NCI-H460 (cell line): ENCODE measurements at places on chromosomes 11 and 22. TPM values are rescaled to one million over a fixed set of nuclear protein-coding genes. Genes with fewer than 3 reads are reported as not detected.

- no peak for DNase-seq
These were observed 24.7 kb downstream of the TBCEL start for GRCh38 chr11:121048464-121049233.

EXPH5 gene
- total RNA-seq: 2.5 and 2.7 TPM in 2 replicates

- no peak for DNase-seq
These were observed 57.8 kb downstream of the SBF1 start for GRCh38 chr22:50416996-50417395.

CD3E gene
- total RNA-seq: not detected in 2 replicates

WNT7B gene
- not detected in 2 replicates for total RNA-seq

DNA sequence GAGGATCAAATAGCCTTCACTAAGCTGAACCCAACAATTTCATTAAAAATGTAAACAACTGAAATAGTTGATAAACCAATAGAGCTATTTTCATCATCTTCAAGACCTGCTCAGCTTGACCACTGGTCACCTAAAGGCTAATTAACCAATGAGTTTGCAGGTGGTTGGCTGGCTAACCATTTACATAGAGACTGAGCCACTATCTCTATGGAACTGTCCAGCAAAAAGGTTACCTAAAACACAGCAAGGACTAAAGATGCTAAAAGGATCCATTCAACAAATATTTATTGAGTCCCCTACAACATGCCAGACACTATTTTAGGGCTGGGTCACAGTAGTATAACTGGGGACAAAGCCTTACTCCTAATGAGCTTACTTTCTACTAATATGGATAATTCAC, 123.8 kb downstream of the CD44 start:
- no peak for DNase-seq
